Activated CD4-positive, alpha-beta T cell treated with anti-CD3 and anti-CD28 coated beads, Interleukin-2, amount 10 ng/mL, durations not matched to agents 24 days and 14 days (primary cell): ENCODE measurements at places on chromosomes 11 and 22. TPM values are rescaled to one million over a fixed set of nuclear protein-coding genes. Genes with fewer than 3 reads are reported as not detected.

Gene XRRA1
- 11.0 and 11.4 TPM in 2 replicates for total RNA-seq

Gene ACRV1
- total RNA-seq, result not detected in 2 replicates

Gene PARVG
- 48.9 and 52.2 TPM in 2 replicates for total RNA-seq

GRCh38 chr11:65491163-65491465 lies 7.7 kb upstream of the MALAT1 start:
- no peak for DNase-seq

- DNase-seq, result no peak
Measured at GRCh38 chr22:27299181-27300085, 502.1 kb downstream of the MN1 start.

DNA sequence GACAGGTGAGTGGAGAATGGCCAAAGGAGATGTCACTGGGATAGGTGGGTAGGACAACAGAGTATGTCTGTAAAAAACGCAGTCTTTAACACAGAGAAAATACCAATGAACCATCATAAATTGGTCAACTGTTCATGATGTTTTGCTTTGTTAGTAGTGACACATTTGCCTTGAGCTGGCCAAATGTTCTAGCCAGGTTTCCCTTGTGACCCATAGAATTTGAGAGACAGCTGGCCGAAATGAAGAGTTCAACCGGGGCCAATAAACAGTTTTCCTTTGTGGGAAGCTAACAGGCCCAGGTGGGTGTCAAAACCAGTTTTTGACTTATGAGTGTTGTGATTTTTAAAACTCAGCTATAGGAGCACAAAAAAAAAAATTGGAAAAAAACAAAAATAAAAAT lies 116.6 kb upstream of the BID start:
- DNase-seq, result no peak

- no peak for DNase-seq
Measured at GRCh38 chr11:108115500-108116140, 5.7 kb upstream of the ACAT1 start.

- no peak for DNase-seq
Measured at GRCh38 chr11:119346605-119347004, at the start of gene MFRP. Gene MFRP, minus strand, starts transcription at chr11:119346705. Its CDS starts 192 bp downstream, at chr11:119346513.

DNA sequence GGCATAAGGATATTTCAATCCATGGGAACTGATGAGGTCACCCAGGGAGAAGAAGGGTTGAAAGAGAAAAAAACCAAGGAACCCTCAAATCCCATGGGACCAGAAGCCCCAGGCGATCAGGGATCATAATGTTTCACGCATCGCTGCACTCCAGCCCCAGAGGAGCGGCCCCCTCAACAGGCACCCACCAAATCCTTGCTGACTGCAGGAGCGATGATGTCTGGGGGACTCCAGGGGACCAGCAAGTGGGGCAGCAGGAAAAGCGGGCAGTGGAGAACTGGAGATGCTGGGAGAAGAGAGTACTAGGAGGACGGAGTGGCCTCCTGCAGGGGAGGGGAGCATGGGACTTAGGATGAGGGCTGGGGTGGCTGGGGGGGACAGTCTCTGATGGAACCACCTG lies 47.7 kb upstream of the LINC01488 start:
- no peak for DNase-seq

DNA sequence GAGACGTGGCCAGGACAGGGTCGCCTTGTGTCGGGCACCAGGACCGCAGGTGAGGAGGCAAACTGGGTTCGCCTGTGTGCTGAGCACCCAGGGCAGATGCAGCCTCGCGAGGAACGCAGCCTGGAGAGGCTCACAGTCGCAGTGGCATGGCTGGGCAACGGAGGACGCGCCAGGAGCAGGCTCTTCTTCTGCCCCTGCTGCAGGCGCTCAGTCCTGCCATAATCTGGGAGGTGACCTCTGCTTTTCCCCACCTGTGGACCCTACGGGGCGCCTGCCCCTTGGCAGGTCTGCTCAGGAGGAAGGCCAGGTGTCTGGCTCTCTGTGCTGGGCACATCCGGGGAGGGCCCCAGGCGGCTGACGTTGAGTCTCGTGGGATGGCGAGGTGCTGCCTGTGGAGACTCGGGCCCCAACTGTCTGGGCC lies 1136.2 kb downstream of the BRD1 start:
- no peak for DNase-seq

- DNase-seq, result no peak
Measured at GRCh38 chr11:35214792-35215193, 75.8 kb downstream of the CD44 start.

DNA sequence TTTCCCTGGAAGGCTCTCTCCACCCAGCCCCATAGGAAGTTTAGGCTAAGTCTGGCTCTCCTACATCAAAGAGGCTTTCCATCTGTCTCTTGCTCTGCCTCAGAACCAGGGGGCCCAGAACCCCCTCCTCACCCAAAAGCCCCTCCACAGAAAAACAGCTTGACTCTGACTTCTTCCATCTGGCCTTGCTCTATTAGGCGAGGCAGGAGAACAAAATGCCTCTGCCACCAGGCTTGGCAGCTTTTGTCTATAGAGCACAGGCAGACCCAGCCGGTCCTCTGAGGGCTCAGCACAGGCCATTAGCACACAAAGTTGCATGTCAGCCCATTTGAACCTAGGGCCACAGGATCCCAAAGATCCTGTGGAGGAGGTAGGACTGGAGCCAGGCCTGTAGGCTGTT lies 75.7 kb upstream of the SUSD2 start:
- no peak for DNase-seq

DNA sequence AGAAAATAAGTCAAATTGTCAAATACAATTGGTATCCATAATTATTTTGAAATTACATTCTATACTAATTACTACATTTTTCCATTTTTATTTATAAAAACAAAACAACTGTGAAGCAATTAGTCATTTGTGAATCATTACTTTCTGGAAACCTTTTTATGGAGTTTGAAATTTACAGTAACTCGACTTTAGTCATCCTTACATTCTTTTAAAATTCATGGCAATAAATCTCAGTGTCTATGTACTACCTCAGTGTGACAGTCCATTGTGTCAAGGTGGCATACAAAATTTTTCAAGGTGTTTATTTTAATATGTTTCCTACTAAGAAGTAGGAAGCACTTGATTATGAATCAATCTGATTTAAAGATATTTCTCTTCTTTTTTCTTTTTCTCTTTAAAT lies 1949.4 kb upstream of the RAG2 start:
- DNase-seq, result no peak

GRCh38 chr11:119864836-119865235 lies 135.8 kb upstream of the NECTIN1 start:
- DNase-seq, result no peak
